T-helper 1 cell (primary cell): ENCODE measurements at places on chromosomes 13 and 19.
A peak's percentile ranks its signal among the peaks of the same experiment; 100 is the strongest.

GRCh38 chr13:48843630-48844380, 131.9 kb upstream of the FNDC3A start:
- no peak for DNase-seq

- DNase-seq, result no peak
Observed at GRCh38 chr13:85503797-85504196, 295.4 kb downstream of the SLITRK6 start.

GRCh38 chr13:98890186-98890585, 87.7 kb downstream of the DOCK9 start:
- DNase-seq, result no peak

- no peak for DNase-seq
Observed at GRCh38 chr13:37288057-37288720, 182.7 kb upstream of the CSNK1A1L start.

DNA sequence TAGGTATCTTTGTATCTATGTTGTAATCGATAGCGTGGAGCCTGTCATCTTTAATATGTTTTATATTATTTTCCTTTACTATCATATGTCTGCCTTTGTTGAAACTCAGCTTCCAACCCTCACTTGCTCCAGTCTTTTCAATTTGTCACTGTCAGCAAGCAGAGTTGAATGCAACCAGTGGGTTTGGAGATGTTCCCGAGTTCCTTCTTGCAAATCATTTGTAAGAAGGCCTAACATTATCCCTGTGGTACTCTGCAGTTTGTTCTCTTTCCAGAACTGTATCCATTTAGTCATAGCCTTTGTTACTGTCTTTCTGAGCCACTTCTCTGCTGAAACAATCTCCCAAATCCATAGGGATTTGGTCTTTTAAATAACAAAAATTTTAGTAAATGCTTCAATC, 41.8 kb downstream of the RNASEH2B start:
- no peak for DNase-seq

DNA sequence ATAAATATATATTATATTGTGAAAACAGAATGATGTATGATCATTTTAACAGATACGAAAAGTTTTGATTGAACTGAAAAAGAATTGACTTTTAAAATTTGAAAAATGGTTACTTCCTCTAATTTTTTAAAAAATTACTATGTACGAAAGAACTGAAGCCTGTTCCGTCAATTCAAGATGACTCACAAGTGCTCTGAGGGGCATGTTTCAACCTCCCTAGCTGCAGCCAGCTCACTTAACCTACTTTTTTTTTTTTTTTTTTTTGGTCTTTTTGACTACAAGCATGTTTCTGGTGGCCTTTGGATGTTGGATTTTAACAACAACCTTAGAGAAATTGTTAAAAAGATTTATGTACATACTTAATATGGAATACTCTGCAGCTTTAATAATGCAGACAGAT, 1139.3 kb downstream of the DIAPH3 start:
- DNase-seq, result no peak

DNA sequence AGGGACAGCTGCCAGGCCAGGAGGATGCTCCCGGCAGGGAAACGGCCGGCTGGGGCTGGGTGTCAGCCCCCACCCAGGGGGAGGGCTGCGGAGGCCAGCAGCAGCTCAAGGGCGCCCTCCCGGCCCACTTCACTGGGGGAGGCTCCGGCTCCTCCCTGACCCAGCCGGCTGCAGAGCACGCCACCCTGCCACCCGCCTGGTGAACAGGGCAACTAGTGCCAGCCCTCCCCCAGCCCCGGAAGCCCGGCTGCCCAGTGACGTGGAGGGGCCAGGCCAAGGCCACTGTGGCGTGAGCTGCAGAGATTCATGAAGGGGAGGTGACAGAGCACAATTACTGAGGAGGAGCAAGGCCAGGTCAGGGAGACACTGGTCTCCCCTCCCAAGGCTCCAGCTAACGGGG, 14.7 kb downstream of the REXO1 start:
- DNase-seq, result no peak

- no peak for DNase-seq
Observed at GRCh38 chr19:38726761-38727301, 17.4 kb downstream of the CAPN12 start.

- DNase-seq, result no peak
Observed at GRCh38 chr13:64158908-64159307, 2743.3 kb upstream of the PCDH20 start.

- no peak for DNase-seq
Observed at GRCh38 chr13:110314516-110315245, 7.6 kb downstream of the COL4A2 start.

DNA sequence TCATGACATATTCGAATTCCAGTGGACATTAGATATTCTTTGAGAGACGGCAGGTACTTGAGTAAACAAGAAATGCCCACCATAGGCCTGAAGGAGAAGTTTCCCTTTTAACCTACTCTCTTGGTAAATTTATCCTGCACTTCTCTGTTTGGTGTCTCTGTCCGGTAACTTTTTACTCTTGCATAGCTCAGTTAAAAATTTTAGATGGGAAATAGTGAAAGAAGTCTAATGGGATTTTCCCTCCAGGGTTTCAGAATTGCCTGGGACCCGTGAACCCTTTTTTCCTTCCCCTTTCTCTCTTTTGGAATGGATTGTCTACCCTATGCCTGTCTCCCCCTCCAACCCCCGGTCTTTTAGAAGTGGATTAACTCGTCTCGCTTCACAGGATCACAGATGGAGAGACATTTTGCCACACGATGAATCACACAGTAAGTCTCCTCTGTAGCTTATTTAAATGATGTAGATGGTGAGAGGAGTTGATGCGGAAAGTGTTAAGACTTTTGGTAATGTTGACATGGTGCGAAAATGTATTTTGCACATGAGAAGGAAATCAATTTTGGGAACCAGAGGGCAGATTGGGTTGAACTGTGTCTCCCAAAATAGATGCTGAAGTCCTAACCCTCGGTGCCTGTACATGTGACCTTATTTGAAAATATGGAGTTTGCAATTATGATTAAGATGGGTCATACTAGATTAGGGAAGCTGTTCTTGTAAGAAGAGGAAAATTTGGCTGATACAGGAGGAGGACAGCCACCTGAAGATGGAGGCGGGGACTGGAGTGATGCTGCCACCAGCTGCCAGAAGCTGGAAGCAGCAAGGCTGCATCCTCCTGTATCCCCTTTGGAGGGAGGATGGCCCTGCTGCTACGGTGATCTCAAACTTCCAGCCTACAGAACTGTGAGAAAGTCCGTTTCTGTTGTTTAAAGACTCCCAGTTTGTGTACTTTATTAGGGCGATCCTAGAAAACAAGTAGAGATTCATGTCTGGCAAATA, 711 bp upstream of the MIPEP start:
- DNase-seq, result no peak

DNA sequence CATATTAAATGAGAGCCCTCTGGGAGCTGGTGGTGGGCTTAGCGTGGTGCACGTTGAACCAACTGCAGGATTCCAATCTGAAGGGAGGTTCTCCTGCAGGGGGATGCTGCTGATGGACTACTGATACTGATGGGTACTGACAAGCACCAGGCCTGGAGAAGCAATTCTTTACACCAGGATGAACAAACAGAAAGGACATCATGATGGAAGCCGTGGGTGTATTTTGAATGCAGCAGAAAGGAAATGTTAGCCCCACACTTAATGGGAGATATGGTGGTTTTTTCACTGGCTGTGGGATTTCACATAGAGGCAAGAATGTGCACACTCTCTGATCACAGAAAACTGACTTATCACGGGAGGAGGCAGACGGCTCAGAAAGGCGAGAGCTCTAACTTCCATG, 299.7 kb downstream of the TEX29 start:
- no peak for DNase-seq

- DNase-seq, result no peak
Observed at GRCh38 chr19:310141-310651, 19.0 kb upstream of the PLPP2 start.

DNA sequence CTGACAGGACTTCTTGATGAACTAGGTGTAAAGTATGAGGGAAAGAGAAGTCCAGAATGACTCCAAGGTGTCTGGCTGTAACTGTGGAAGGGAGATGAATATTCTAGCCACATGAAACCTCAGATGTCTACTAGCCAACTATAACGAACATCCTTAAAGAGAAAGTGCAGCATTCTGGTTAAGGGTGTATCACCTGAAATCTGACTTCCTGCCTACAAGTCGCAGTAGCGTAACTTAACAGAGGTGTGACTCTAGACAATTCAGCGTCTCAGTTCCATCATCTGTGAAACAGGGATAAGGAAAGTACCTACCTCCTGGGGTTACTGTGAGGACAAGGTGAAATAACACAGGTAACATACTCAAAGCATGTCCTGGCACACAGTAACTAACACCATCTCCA, 145.7 kb upstream of the FBXL3 start:
- DNase-seq, result no peak

DNA sequence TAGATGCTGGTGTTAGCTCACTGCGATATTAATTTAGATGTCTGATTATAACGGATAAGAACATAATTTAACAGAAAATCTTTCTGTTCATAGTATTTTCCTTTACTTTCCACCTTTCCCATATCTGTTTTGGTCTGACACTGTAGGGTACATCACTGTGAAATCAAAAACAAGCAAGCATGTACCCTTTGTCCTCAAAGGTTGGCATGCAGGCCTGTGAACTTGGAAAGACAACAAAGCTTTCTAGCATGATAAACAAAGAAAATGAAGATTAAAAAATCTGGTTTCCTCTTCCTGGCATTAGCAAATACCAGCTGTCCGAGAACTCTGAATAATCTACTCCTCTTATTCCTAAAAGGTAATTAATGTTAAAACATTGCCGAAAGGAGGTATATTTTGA, 31.6 kb downstream of the THSD1 start:
- no peak for DNase-seq

DNA sequence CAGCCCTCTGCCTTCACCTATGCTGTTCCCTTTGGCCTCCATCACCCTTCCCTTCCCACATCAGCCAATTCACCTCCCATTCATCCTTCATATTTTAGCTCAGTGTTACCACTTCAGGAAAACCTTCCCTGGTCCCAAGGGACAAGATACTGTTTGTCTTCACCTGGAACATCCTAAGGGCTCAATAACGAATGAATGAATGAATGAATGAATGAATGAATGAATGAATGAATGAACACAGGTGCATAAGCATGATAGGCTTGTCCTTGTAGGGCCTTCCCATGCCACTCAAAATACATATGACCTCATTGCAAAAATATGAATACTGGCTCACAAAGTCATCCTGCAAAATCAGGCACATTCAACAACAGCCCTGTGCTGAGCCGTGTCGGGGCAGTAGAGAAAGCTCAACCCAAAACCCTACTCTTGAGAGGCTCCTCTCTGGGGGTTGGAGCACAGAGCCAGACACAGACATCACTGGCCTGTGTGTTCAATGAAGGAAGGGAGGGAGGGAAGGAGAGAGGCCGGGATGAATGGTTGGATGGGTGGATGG, 33.7 kb upstream of the TPM4 start:
- no peak for DNase-seq

GRCh38 chr19:31233295-31233800, 115.9 kb downstream of the TSHZ3 start:
- no peak for DNase-seq

- DNase-seq, result peak; percentile 46
Observed at GRCh38 chr13:24270639-24271141, 38.7 kb upstream of the C1QTNF9 start.

DNA sequence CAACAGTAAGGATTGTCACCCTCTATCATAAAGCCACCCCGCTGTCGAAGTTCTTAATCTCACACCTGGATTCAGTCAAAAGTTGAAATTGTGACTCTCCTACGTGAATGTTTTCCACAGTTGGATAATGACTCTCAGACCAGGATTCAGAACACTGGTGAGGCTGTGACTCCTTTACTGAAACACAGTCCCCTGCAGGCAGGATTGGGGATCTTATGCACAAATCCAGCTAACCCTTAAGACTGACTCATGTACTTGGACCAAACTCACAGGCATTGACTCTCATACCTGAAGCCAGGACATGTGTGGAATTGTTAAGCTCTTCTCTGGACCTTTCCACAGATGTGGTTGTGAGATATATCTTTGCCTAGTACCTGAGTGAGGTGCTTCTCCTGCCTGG, 46.8 kb downstream of the ZNF85 start:
- no peak for DNase-seq

DNA sequence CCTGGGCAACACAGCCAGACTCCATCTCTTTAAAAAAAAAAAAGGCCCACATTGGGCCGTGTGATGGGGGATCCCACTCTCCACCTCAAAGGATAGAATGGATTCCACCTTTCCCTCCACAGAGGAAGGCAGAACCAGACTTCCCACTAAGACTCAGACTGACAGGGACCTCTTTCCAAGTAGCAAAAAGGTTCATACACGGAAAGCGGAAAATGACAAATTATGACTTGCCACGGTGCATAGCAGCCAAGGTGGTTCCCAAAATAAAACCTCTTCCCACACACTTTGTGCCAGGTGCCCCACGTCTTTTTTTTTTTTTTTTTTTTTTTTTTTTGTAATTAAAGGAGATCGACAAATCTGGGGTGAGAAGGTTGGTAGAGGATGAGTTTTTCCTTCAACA, 14.4 kb upstream of the TTYH1 start:
- no peak for DNase-seq

DNA sequence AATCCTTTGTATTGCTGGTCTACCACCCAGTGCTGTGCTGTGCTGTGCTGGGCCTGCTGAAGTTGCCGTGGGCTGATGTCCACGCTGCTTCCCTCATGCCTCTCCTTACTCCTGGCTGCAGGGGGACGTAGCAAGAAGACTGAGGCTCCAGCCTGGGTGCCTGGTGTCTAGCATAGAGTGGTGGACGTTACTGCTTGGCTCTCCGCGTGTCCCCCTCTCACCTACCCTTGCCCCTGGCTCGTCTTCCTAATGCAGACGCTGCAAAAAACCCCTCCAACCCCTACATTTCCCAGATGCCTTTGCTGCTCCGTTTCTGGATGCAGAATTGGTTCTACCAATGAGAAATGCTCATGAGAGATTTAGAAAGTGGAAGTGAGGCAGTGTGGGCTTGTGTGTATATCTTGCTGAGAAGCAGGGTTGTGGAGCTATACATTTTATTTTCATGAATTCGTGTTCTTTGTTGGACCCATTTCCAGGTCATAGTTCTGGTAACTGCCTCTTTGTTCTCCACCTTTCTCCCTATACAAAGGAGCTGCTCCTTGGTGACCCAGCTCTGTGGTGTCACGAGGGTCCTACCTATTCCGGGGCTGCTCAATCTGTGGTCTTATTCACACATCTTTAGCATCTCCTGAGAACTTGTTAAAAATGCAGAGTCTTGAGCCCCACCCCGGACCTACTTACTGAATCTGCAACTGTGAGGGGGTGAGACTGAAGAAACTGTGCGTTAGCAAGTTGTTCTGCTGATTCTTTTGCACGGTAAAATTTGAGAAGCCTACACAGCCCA, 7.9 kb upstream of the DENND1C start:
- DNase-seq, result no peak

GRCh38 chr19:12090807-12091206, 26.3 kb downstream of the ZNF844 start:
- peak; percentile 52 for DNase-seq

- DNase-seq, result no peak
Observed at GRCh38 chr19:1265615-1266128, 3.5 kb upstream of the CIRBP start.
